ENCODE measurements at places on chromosomes 6 and 20.

DNA sequence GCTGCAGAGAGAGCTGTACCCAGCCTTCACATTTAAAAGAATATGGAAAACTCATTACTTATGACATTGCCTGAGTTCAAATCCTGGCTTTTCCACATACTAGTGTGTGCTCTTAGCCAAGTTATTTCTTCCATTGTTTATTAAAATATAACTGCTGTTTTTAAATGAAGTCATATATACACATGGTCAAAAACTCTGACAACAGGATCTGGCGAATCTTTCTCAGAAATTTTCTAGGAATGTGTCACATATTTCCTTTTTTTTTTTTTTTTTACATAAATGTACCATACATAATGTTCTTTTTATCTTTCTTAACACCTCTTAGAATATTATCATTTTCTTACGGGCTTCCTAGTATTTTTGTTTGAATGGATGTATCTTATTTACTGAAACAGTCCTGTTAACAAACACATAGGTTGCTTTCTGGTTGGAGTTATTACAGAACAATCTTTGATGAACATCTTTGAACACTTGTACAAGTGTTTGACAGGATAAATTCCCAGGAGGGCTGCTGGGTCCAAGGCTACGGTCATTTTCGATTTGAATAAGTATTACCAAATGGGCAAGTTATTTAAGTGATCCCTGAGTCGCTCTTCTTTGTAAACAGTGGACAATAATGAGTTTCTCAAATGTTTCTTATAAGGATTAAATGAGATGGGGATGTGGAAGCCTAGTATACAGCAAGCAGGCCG lies 1.6 kb upstream of the SNX9 start:
- no peak for DNase-seq

- no peak for DNase-seq
Observed at GRCh38 chr6:79672631-79673111, 41.5 kb downstream of the SH3BGRL2 start.

GRCh38 chr6:3006476-3006875 lies 6.8 kb downstream of the NQO2 start:
- DNase-seq: no peak

DNA sequence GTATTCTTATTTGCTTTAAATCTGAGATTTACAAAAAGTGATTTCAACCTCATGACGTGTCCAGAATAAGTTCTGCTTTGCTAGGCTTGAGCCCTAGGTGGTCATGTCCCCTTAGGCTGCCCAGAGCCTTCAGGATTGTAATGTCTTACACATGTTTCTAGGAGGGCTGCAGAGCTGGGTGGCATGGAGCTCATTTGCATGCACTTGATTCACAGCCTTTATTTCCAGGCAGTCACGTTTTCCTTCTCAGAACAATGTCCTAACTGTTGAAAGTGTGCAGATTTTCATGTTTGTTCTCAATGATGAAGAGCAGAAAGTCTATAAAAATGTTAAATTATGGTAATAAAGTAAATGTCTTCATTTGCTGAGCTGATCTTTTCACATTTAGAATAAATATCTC lies 448.6 kb upstream of the SOX4 start:
- no peak for DNase-seq

DNA sequence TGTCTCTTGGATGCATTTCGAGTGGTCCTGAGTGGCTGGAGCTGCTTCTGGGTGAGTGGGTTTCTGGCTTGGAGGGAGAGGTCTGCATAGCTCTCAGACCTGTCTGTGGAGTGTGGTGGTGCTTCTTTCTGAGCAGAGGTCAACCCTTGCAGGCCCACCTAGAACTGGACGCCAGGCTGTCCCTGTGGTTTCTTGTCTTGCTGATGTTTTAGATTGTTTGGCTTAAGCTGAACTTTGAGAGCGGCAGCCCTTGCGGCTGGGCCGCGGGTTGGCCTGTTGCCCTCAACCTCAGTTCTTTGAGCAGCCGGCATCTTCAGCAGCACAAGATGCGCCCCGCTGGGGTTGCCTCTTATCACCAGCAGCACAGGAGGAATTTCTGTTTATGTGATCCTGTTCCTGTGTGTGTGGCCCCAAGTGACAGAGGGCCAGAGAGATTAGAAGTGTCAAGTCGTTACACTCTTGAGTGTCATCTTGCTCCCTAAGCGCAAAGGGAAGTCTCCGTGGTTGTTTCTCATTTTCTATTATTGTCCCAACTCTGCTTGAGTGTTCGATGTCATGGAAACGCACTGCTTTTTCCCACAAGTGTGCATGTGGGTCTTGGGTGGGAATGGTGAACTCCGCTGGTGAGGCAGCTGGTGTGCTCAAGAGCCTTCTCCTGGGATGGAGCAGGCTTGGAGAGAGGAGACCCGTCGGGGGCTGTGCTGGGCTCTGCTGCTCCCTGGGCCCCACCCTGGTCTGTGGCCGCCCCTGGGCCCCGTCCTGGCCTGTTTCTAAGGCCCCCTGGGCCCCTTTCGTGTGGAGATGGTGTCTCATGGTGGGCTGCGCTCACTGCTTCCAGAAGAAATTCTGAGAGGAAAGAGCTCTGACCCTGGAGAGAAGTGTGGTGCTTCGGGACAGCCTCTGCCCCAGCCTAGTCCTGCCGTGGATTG lies 20.1 kb upstream of the SLC22A1 start:
- no peak for DNase-seq

DNA sequence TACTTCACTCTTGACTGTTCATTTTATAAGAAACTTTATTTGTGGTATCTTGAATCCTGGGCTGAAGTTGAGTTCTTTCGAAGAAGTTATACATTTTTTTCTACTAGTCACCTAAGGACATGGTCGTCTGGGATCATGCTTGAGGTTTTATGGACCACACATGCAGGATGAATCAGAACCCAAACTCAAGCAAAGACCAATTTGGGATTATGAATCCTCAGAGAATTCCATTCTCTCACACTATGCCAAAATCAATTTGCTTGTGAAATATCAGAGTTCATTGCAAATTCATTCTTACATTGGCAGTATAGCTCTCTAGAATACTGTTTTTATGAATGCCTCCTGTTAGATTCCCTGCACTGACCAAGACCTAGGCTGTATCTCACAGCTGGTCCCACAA lies 114.3 kb upstream of the HDAC2 start:
- DNase-seq: no peak
